ENCODE measurements at places on chromosomes 2 and 18.

DNA sequence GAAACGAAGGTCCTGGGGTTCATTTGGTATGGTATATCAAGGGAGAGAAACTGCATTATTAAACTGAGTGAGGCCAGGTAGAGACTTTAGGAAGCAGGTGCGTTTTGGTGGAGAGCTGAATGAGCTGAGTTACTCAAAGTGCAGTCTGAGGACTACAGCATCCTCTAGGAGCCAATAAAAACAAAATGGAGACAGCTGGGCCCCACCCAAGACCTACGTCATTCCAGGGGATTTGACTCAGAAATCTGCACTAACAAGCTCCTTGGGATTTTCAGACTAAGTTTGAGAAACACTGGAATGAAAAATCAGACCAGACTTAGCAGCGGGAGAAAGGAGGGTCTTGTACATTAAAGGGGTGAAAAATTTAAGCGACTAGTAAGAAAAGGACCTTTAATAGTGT is 131.5 kb downstream of the UXS1 start:
- no peak for DNase-seq

- DNase-seq: no peak
These were observed 176.2 kb downstream of the LDLRAD4 start for GRCh38 chr18:13394801-13395200.

DNA sequence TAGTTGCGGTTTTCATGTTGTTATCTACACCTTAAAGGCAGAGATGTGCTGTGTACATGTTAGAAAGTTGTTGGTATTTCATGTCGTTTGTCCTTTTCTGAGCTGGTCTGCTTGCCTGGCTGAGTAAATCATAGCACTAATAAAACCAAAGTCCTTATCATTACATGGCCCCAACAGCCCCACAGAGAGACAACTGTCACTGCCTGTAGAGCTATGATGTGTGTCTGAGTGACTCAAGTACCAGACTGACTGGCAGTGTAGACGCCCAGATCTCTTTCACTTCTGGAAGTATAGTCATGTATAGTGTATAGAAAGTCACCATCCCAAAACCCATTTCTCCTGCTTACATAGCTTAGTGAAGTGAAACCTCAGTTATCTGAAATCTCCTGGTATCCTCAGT is 4.3 kb downstream of the SOCS6 start:
- no peak for DNase-seq

DNA sequence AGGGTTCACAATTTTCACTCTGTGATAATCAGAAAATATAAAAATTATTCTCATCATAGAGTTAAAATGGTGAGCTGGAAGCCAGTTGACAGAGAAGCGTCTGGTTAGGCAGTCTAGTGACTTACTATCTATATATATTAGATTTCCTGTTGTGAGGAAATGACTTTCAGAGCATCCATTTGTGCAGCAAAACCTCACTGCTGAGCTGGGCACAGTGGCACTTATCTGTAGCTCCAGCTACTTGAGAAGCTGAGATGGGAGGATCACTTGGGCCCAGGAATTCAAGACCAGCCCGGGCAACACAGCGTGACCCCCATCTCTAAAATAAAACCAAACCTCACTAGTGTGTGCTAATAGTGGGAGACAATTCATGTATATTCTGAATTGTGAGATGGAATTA is 7.2 kb upstream of the KIAA2012 start:
- no peak for DNase-seq

GRCh38 chr2:239140346-239141020 is 260.3 kb downstream of the HDAC4 start:
- DNase-seq: no peak

DNA sequence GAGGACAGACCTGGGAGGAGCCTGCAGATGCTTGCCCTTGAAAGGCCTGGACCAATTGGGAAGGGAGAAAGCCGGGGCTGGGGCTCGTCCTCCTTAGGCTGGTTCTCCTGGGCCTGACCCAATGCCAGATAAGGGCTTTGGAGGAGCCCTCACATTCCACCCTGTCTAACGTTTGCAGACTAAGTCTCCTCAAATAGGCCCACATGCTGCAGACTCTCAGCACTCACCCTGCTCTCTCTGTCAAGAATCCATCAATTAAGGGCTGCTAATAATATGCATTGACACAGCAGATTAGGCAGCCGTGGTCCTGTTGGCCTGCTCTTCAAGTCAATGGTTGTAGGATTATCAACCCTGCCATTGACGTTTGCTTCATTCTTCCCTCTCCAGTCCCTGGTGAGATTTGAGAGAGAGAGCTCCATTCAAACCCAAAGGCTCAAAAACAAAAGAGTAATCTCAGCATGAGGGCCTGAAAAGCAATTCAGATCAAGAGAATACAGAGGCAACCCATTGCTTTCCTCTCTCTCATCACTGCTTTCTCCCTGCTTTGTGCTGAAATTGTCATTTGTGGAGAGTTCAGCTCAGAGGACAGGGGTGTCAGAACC is 167.6 kb downstream of the INSIG2 start:
- DNase-seq: no peak

DNA sequence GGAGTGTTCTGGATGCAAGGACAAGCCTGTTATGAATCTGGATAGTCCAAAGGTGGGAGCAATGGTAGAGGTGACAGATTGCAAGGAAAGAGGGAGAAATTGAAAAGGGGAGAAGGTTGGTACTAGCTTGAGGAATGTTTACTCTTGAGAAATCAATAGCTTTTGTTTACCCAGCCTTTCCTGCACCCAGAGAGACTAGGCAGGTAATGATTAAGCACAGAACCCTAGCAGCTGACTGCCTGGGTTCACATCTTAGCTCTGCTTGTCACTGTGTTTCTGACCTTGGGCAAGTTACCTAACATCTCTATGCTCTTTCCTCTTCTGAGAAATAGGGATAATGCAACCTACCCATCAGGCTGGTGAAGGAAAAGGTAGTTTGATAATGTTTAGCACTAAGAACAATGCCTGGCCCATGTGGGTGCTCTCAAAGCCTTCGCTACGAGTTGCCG is 178.6 kb downstream of the MGAT5 start:
- DNase-seq: no peak

DNA sequence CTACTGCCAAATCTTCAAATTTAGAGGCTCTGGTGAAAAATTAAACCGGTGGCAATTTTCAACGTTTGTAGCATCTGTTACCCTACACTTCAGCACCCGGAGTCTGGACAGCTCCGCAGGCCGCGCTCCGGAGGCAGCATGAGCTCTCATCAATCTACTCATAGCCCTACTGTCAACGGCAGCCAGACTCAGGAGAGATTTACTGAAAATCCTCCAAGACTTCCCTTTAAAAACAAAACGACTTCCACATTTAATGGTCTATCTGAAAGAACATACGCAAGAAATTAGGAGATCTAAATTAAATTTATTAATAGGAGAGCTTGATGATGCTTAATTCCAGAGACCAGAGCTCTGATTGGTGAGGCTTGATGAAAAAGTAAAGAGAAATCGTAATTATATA is 970 bp upstream of the ADCYAP1 start:
- DNase-seq: no peak

Measured in thoracic aorta (tissue), 2 donors.